Activated CD8-positive, alpha-beta T cell treated with anti-CD3 and anti-CD28 coated beads, Interleukin-2, amount 10 ng/mL, durations not matched to agents 7 days and 5 days (primary cell): ENCODE measurements at places on chromosomes 7 and 10. TPM values are rescaled to one million over a fixed set of nuclear protein-coding genes. Genes with fewer than 3 reads are reported as not detected.

GRCh38 chr7:45702751-45703150, 128.6 kb downstream of the ADCY1 start:
- no peak for DNase-seq
- no peak overlapping the region for H3K27ac ChIP-seq
- no peak overlapping the region for H3K4me3 ChIP-seq
- H3K36me3 ChIP-seq, result no peaks in the 10 kb centered on the region

DNA sequence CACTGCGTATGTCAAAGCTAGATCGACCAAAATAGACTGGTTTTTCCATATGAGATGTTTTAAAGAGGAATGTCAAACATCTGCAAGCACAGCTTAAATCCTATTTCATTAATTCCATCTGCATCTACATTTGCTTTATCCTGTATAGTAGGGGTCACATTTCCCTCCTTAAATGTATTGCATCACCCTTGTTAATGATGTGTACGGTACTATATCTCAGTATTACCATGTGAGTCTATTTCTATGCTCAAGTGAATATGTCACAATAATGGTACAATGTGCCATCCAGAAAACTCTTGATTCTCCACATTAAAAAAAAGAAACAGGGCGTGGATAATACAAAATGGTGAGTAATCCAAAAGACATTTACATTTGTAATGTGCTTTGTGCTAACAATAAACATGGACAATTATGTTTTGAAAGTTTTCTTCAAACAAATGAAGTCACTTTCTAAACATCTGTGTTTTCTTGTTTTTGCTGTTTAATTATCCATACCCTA, 56.6 kb downstream of the TWIST1 start:
- H3K4me1 ChIP-seq, result no peaks in the 10 kb centered on the region
- H3K36me3 ChIP-seq, result no peaks in the 10 kb centered on the region
- H3K27me3 ChIP-seq, result no peaks in the 10 kb centered on the region
- no peak overlapping the region for H3K27ac ChIP-seq
- DNase-seq, result no peak

- H3K27ac ChIP-seq, result no peak overlapping the region
- H3K4me1 ChIP-seq, result no peaks in the 10 kb centered on the region
- no peak for DNase-seq
- H3K27me3 ChIP-seq, result no peaks in the 10 kb centered on the region
- H3K36me3 ChIP-seq, result peaks cover 7% of the 10 kb centered on the region
- no peak overlapping the region for H3K4me3 ChIP-seq
These were observed 24.2 kb downstream of the MGMT start for GRCh38 chr10:129491123-129491734.

DNA sequence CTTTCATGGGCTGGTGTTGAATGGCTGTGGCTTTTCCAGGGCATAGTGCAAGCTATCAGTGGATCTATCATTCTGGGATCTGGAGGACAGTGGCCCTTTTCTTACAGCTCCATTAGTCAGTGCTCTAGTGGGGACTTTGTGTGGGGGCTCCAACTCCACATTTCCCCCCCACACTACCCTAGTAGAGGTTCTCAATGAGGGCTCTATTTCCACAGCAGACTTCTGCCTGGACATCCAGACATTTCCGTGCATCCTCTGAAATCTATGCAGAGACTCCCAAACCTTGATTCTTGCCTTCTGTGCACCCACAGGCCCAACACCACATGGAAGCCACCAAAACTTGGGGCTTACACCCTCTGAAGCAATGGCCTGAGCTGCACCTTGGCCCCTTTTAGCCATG, 208.3 kb upstream of the MKLN1 start:
- peaks cover 2% of the 10 kb centered on the region for H3K36me3 ChIP-seq
- H3K27me3 ChIP-seq, result peaks cover 6% of the 10 kb centered on the region
- H3K4me1 ChIP-seq, result peaks cover 3% of the 10 kb centered on the region
- no peak for DNase-seq
- H3K4me3 ChIP-seq, result no peak overlapping the region
- no peak overlapping the region for H3K27ac ChIP-seq

DNA sequence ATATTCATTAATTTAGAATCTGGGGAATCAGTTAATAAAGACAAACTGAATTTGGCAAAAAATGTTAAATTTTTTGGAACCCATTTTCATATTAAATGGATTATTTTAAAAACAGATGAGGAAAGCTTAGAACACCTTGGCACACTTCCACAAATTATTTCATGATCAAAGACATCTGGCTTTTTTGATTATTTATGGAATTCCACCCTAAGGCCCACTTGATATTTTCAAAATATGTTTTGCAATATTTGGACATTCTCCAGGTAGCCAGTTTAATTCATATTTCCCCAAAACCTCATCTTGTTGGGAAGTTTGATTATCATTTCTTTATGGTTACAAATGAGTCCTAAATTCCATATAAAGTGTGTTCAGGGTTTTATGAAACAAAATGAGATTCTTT, 129.9 kb downstream of the DOCK4 start:
- H3K4me3 ChIP-seq, result no peak overlapping the region
- H3K36me3 ChIP-seq, result no peaks in the 10 kb centered on the region
- no peak for DNase-seq
- H3K4me1 ChIP-seq, result peaks cover 10% of the 10 kb centered on the region
- no peak overlapping the region for H3K27ac ChIP-seq

DNA sequence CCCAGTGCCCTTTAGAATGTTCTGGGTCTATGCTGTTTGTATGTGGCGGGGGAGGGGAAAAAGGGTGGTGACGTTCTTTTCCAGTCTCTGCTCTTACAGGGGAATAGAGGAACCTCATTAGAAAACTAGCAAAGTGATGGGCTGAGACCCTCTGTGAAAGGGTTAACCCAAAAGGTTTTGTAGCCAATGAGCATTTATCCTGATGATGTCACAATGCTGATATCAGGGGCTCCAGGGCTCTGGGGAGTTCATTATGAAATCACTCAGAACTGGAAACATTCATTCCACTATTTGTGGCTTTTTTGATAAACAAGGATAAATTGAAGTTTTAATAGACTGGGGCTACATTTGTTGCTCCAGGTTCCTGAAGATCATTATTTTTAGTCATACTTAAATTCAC, 71.7 kb downstream of the ARID5B start:
- peaks cover 42% of the 10 kb centered on the region for H3K36me3 ChIP-seq
- DNase-seq, result no peak
- H3K4me1 ChIP-seq, result peaks cover 17% of the 10 kb centered on the region
- no peaks in the 10 kb centered on the region for H3K27me3 ChIP-seq
- no peak overlapping the region for H3K4me3 ChIP-seq

Gene ZNHIT1
- 58.4 TPM for total RNA-seq
